Stimulated activated naive CD8-positive, alpha-beta T cell treated with anti-CD3 and anti-CD28 coated beads, Interleukin-15, Interleukin-2, amounts not matched to agents 100 U/mL and 50 U/mL, for 24 hours (primary cell): ENCODE measurements at places on chromosomes 16 and 17.

DNA sequence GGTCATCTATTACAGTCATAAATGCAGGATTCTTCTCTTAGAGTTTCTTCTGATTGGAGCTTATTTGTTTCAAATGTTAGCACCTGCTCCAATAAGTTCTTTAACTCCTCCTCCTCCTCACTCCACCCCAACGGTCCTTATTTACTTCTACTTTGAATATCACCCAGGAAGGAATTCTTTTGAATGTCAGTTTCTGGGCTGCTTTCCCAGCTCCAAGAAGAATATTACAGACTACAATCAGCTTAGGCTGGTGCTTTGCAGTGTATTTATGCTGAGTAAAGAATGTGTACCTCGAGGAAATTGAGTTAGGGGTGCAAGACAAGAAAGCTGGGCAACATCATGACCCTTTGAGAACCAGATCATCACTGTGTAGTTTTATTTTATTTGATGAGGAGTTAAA is 30.8 kb downstream of the MAP3K3 start:
- DNase-seq, result no peak

GRCh38 chr16:12951392-12951791 is 50.0 kb downstream of the SHISA9 start:
- no peak for DNase-seq

- no peak for DNase-seq
These were observed 2.8 kb downstream of the RECQL5 start for GRCh38 chr17:75664099-75664549.

- no peak for DNase-seq
These were observed 89.3 kb upstream of the CDYL2 start for GRCh38 chr16:80893686-80894085.

DNA sequence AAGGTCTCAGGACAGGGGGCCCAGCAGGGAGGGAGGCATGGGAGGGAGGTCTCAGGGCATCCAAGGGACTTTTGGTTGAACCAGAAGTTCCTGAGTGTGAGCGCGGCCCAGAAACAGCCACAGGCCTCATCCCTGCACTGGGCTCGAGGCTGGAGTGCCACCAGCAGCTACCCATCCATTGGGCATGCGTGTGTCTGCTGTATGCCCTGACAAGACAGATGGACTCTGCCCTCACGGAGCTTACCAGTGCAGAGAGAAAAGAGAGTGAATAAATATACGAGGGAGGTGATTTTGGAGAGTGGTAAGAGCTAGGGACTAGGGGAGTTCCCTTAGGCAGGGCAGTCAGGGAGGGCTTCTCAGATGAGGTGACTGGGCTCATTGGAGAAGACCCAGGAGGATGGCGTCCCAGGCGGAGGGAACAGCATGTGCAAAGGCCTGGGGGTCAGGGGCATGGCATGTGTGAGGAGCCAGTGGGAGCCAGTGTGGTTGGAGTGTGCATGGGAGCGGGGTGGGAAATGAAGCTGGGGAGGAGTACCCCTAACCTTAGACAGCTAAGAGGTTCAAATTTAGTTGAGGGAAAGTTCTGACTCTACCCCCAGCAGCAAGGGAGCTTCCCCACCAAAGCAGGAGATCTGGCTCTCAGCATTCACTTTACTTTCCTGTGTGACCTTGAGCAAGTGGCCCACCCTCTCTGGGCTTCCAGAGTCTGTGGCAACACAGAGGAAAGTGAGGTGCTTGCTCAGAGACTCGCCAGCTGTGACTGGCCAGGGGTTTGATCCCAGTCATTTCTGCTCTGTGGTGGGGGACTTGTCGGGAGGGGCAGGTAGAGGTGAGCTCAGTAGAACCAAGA is 74.7 kb downstream of the SREBF1 start:
- no peak for DNase-seq

GRCh38 chr17:56148333-56148732 is 4.9 kb upstream of the ANKFN1 start:
- no peak for DNase-seq

- DNase-seq, result no peak
These were observed 23.6 kb downstream of the ALDH3A2 start for GRCh38 chr17:19672009-19672750.

GRCh38 chr16:79250502-79251098 is 349.9 kb downstream of the MAF start:
- no peak for DNase-seq
